Neuronal stem cell (in vitro differentiated cells): ENCODE measurements at places on chromosomes 6 and 20.

DNA sequence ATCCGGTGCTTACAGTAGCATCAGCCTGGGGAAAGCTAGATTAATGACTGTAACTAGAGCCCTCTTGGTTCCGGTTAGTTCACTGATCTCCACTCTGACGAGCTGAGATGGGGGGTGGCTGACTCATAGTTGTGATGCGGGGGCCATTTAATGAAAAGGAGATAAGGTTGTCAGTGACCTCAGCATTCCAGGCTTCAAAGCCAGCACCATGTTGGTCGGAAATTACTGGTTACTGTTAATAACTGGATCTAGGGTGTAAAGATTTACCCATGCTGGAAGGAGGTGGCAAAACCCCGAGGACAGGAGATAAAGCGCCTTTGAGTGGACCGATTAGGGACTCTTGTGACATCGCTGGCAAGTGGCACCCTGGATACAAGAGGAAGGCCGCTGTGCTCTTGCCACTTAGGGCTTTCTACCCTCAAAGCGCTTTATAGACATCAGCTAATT is 21.1 kb downstream of the FOXC1 start:
- DNase-seq, result no peak

DNA sequence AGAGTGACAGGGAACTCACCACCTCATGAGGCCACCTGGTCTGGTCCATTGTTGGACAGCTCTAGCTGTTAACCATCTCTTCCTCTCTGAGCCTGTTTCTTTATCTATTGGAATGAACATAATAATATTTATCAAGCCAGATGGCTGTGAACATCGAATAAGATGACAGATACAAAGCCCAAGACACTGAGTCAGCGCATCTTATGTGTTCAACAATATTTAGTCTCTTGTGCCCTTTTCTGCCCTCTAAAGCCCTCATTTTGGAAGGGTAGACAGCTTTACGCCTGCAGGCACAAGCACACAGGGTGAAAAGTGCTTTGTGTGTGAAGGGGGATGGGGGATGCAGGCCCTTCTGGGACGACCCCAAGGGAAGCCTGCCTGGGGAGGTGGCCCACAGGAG is 164.0 kb downstream of the GRM4 start:
- no peak for DNase-seq

DNA sequence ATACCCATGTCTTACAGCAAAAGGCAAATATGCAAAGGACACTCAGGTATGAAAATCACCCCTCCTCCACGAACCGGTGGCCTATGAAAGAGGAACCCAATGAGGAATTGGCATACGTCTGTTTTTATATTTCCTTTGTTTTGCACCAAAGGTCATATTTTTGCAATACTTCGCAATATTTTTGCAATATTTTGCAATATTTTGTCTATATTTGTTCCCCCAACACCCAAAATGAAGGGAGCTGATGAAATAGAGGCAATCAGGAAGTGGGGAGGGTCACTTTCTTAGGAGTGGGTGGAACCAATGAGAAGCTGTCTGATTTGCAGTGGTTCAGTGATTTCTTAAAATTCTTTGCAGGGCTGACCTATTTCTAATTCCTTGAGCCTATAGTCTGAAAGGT is 296.8 kb upstream of the TSHZ2 start:
- DNase-seq, result no peak

DNA sequence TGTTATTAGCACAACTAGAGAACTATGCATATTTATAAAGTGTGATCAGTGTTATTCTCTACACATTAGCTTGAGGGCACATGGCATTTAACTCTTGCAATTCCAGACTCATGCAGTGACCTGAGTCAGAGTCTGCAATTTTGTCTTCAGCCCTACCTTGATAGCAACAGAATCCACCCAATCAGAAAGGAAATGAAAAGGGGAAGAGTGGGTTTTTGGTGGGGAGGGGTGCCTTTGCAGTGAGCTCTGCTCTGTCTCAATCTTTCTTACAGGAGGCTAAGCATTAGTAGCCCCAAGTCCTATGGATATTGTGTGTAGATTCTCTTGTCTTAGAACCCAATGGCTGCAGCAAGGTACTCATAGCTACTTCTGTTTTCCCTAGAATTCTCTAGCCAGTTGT is 489.2 kb downstream of the DHX35 start:
- DNase-seq, result no peak

GRCh38 chr6:90062051-90062450 is 167.8 kb downstream of the GJA10 start:
- DNase-seq, result no peak

- DNase-seq, result no peak
Measured at GRCh38 chr20:60167812-60168211, 209.6 kb downstream of the CDH26 start.

- no peak for DNase-seq
Measured at GRCh38 chr6:165655191-165655590, 7.8 kb downstream of the PDE10A start.

DNA sequence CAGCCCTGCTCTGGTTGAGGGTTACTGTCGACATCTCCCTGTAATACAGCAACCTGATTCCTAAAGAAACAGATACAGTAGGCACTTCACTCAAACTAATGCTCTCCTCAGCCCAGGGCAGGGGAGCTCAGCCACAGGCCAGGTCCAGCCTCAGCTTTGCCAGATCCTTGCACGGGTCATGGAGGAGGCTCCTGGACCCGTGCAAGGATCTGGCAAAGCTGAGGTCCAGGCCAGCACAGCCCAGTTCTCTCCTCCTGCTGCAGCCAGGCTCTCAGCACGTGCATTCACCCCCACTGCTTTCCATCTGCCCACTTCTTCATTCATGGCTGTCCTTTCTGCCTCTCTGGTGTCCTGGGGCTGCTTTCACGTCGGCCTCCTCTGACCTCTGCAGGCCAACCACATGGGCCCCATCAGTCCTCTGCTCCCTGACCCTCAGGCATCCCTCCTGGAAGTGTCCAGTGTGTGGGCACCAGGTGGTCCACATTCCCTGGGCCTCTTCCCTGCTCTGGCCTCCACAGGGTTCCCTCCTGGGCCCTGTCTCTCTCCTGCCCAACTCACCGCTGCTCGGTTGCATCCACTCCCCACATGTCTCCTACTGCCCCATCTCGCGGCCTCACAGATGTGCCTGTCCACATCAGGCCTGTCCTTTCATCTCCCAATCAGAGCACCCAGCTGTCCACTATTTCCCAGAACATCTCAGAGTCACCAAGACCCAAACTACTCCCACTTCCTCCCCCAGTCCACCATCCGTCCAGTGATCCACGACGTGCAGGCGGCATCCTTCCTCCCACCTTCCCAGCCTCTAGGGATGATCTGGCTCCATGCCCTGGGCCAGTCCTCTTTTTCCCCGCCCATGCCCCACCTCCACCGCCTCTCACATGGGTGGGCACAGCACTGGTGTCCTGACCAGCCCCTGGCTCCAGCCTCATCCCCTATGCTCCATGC is 11.8 kb upstream of the CD93 start:
- no peak for DNase-seq

DNA sequence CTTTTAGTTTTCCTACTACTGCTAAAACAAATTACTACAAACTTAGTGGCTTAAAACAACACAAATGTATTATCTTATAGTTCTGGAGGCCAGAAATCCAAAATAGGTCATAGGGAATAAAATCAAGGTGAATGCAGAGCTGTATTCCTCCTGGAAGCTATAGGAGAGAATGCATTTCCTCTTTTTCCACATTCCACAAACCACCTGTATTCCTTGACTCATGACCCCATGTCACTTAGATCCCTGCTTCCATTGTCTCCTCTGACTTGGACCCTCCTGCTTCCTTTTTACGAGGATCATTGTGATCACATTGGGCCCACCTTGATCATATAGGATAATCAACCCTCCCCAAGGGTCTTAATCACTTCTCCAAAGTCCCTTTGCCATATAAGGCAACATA is 200.8 kb downstream of the KCNQ5 start:
- no peak for DNase-seq

DNA sequence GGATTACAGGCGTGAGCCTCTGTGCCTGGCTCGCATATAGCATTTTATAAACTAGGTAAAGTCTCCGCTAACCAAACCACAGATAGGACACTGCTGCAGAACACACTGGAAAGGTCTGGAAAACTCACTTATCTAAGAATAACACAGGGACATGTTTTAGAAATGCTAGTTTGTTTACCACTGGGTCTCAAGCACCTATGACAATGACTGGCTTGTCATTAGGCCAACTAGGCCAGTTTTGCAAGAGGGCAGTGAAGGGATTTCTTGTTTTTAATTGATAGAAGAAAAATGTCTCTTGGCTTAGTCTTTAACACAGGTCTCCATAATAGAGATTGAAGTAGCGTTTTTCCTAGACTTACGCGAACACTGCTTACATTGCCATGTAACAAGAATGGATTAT is 201.4 kb downstream of the TMEM242 start:
- no peak for DNase-seq

GRCh38 chr6:142416179-142416578 is 114.4 kb downstream of the ADGRG6 start:
- no peak for DNase-seq

- no peak for DNase-seq
Measured at GRCh38 chr6:113451049-113451448, 406.1 kb upstream of the MARCKS start.

GRCh38 chr6:104750449-104750848 is 109.3 kb downstream of the HACE1 start:
- no peak for DNase-seq

GRCh38 chr6:125228981-125229479 is 72.7 kb downstream of the HDDC2 start:
- DNase-seq, result no peak

GRCh38 chr6:144264270-144265060 is 20.7 kb upstream of the UTRN start:
- no peak for DNase-seq

- no peak for DNase-seq
Measured at GRCh38 chr6:73798592-73798991, 102.6 kb downstream of the CD109 start.

DNA sequence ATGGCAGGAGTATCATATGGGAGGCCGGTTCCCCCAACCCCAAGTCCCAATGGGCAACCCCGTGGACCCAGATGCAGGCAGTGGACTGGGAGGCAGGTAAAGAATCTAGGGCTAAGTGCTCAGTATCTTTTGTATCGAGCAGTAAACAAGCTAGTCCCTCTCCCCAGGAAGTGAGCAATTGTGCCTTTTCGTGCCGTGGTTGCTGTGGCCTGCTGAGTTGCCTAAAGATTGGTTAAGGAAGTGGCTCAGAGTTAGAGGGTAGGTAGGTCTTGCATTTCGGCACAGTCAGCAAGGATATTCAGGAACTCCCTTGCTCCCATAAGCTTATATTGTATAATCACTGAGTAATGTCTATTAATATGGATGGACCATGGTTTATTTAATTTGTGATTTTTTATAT is 1.3 kb upstream of the DNAH8 start:
- no peak for DNase-seq

- no peak for DNase-seq
Measured at GRCh38 chr20:58903614-58904013, 51.1 kb downstream of the GNAS start.

GRCh38 chr20:13290724-13291123 is 69.7 kb downstream of the ISM1 start:
- DNase-seq, result no peak

GRCh38 chr20:49646528-49646927 is 67.2 kb downstream of the B4GALT5 start:
- DNase-seq, result no peak

- DNase-seq, result no peak
Measured at GRCh38 chr6:43936476-43936875, 166.5 kb downstream of the VEGFA start.

DNA sequence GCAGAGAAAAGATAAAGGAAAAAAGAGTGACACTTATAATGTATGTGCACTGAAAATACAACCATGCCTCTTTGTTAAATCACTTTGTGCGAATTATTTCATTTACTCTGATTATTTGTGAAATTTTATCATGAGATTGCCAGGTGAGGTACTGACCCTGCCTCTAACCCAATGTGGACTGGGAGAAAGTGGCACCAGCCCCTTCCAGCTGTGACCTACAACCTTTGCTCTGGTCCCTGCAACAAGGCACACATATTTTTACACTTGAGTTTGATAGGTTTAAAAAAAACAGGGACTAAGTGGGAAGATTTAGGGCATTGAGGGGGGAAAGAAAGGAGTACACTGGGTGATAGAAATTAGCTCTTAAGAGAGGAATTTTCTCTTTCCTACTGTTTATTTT is 80.3 kb upstream of the ISM1 start:
- DNase-seq, result no peak
